Ammon's horn (tissue), 1 donor: ENCODE measurements at places on chromosomes 16 and 17.

DNA sequence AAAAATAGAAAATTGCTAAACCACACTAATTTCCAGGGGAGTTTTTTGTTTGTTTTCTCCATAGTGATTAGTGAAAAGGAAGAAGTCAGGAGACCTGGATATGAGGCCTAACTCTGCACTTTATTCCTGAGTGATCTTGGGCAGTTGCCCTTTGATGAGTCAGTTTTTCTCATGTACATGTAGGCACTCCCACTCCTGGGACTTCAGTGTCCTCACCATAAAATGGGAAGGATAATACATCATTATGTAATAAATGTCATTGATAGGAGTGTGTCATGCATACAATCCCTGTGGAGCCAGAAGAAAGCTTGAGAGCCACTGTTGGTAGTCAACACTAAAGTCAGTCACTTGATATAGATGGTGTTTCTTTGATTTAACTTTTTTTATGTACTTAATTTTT is 32.5 kb downstream of the WIPF2 start:
- no peak for DNase-seq

GRCh38 chr16:29745121-29745852 is 503 bp downstream of the C16orf54 start:
- peak; percentile 6 for DNase-seq

DNA sequence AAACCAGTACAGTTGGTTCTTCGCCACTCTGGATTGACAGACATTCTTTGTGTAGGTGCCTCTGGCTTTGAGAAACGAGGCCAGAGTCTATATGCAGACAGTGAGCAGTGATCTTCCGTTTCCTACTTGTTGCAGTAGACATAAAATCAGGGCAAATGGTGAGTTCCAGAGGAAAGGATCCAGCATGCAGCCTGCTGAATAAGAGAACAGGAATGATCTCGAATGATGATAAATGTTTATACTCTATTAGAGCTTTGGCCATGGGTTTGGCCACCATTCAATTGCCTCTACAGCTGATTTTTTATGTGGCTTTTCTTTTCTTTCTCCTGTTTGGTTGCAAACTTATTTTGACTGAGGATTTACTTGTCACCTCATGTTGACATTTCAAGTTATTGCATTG is 286.7 kb downstream of the IRX3 start:
- DNase-seq: no peak

- no peak for DNase-seq
Observed at GRCh38 chr16:22375117-22375962, 921 bp upstream of the CDR2 start.

- DNase-seq: no peak
Observed at GRCh38 chr16:17972460-17972943, 364.0 kb downstream of the NPIPA8 start.

- DNase-seq: no peak
Observed at GRCh38 chr16:2174396-2175131, 19.0 kb downstream of the TRAF7 start.

DNA sequence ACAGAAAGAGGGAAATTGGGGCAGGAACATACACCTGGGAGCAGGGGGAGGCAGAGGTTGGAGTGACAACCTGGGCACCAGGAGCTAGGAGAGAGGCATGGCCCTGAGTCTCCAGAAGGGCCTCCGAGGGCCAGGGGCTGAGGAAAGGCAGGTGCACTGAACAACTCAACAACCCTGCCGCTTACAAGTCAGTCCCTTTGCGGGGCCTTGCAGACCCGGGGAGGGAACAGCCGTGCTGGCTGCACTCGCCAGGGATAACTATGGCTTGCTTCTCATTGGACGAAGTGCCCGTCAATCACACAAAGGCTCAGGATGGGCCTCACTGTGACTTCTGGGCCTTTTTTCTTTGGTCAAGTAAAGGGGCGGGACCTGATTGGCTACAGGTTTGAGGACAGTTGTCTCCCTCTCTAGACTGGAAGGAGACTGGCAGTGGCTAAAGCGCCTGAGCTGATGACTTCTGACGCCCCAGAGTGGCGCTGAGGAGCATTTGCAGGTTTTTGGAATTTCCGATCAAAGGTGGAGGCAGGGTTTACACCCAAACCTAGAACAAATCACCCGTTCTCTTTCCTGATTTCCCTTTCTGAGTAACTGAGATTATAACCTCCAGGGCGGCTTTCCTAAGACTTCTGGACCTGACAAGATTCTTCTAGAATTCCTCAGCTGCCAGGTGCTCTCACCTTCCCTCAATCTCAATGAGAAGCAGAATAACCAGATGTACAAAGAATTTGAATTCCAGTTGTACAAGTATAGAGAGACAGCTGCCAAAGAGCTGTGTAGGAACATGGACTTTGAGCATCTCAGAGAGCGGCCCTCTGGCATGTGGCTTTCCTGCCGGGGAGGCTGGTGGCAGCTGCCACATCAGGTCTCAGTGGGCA is 27.6 kb upstream of the ST6GALNAC2 start:
- DNase-seq: no peak

GRCh38 chr16:55773859-55774549 is 58.9 kb downstream of the CES1 start:
- no peak for DNase-seq

DNA sequence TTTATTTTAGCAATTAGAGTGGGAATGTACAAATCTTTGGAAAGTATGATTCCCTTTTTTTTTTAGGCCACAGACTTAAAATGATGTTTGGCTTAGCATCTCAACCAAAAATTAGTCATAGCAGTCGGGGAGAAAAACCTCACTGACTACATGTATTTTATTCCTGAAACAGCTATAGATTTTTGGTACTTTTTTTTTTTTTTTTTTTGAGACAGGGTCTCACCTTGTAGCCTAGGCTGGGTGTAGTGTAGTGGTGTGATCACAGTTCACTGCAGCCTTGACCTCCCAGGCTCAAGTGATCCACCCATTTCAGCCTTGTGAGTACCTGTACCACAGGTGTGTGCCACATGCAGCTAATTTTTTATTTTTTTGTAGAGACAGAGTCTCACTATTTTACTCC is 23.4 kb downstream of the RNFT1 start:
- no peak for DNase-seq

DNA sequence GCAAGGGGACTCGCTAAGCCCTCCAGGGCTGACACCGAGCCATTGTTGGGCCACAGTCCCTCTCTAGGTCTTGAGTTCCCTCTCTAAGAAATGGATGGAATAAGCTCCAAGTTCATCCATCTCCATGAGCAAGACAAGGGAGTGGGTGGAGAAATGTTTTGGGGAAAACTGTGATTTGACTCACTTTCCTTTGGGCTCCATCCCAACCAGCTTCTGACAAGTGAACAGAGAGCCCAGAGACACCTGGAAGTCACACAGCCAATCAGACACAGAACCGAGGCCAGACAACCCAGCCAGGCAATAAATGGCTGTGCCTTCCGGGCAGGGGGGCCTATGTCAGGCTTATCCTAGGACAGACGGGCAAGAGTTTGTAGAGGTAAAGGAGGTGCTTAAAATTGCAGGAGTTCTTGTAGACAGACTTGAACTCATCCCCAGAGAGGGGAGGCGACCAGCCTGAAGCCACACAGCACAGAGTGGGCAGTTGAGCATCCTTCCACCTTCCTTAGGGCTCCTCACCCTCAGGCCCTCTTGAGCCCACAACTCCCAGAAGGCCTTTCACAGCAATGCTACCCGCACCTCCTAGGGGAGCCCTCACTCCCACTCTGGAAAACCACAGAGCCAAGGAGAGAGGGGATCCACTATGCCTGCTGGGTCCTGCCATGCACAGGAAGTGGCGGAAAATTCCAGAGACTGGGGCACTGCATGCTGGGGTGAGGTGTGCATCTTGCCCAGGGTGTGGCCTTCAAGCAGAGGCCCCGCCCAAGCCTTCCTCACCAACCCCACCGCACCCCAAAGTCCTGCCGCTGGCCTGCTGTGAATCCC is 9.5 kb upstream of the FAM83G start:
- DNase-seq: no peak

DNA sequence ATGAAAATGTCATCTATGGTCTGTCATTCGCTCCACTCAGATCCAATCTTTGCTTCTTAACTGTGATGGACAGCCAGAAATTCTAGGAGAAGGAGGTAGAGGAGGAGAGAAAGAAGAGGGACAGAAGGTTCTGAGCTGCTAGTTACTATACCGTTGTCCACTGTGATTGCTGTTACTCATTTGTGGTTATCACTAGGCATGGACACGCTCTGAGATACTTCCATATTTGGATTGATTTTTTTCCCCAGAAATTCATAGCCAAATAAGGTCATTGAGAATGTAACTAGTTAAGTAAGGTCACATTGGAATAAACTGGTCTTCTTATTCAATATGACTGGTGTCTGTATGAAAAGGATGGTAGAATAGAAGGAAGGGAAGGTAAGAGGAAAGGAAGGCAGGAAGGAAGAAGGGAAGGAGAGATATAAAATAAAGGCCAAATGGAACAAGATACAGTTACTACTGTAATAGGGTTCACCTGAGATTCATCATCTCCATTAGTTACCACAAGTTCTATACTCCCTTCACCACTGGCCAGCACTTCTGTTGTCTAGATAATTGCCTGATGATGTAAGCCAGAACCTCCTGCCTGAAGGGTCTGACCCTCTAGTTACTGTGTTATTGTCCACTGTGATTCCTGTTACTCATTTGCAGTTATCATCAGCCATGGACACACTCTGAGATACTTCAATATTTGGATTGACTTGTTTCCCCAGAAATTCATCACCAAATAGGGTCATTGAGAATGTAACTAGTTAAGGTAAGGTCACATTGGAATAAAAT is 2.9 kb downstream of the KRTAP9-7 start:
- peak; percentile 0 for DNase-seq

GRCh38 chr17:1241929-1242328 is 28.3 kb upstream of the BHLHA9 start:
- DNase-seq: peak; percentile 13

- DNase-seq: no peak
Observed at GRCh38 chr17:74752415-74752814, 4.0 kb downstream of the NHERF1 start.

- DNase-seq: no peak
Observed at GRCh38 chr16:54976651-54977200, 46.1 kb downstream of the IRX5 start.

DNA sequence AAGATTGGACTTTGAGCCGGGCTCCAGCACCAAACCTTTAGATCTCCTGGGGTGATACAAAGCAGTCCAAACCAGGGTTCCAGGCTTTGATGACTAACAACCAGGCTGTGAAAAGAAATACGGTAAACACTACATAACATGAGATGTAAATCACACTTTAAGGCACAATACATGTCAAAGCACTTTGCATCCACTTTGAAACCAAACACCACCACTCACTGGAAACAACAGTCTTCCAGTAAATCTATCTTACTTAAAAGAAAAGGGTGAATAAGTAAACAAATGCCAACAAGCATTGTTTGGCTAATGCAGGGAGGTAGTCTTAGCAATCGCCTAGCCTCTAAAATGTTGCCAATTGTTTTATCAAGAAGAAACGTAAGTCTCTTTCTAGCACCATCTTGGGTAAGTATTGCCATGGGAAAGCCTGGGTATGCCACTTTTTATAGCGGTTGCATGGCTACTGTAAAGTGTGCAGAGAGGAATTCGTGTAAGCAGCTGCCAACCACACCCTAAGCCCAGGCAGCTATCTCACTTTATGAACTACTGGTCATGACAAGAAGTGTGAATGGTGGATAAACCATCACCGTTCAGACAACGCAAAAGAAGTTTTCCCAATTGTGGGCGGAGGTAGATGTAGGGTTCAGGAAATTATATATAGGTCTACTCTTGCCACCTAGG is 267.4 kb upstream of the PSMD7 start:
- no peak for DNase-seq

GRCh38 chr16:88468275-88469129 is 15.4 kb downstream of the ZFPM1 start:
- DNase-seq: peak; percentile 29

- no peak for DNase-seq
Observed at GRCh38 chr16:83603723-83604570, 203.8 kb upstream of the HSBP1 start.

- no peak for DNase-seq
Observed at GRCh38 chr16:17321824-17322223, 148.9 kb downstream of the XYLT1 start.

DNA sequence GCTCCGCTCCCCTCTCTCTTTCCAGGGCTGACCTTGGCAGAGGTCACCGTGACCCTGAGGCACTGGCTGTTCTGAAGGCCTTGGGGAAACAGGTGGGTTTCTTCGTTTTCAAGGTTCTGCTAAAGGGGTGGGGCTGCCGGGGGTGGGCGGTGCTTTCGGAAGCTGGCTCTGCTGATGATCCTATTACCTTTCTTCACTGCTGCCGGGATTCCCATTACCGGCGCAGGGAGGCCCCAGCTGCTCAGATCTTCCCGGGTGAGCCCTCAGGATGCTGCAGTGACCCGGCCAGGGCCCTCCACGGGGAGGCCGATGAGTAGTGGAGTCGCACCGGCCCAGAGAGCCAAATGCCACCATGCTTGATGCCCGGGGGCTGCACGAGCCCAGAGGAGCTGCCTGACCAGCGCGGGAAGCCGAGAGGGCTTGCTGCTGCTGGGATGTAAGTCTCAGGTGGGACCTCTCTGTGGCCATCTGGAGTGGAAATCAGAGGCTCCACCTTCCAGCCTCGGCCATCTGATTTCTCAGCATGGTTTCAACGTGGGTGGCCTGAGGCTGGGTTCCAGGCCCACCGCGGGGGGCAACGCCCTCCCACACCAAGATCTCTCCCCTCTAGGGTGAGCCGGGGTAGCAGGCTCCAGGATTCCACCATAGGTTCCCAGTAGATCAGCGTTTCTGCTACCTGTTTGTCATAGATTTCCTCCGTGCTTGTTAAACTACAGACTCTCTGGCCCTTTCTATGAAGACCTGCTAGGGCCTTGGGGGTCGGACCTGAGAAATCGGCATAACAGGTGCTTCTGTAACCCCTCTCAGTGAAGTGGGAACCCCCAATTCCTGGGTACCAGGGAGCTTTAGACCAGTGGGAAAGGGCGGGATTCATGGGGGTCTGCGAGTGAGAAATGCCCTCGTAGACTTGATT is 21.6 kb upstream of the ADCY7 start:
- no peak for DNase-seq

DNA sequence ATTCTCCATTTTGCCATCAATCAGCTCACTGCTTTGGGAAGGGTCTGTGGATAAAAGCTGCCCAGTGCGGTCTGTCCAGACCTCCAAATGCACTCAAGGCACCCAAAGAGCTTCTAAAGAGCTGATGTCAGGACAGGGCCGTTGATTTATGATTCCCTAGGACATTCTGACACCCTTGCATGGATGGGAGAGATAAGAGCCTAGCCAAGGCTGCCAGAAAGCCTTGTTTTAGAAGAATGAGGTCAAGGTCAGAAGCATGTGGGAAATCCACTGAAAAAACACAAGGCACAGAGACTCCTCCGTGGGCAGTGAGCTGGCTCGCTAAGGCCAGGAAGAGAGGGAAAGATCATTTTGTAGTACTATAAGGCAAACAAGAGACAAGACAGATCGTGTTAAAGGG is 214.0 kb downstream of the CDH11 start:
- no peak for DNase-seq
